ENCODE measurements at places on chromosomes 6 and 20. TPM values are rescaled to one million over a fixed set of nuclear protein-coding genes. Genes with fewer than 3 reads are reported as not detected.

SAPCD1 gene
- 2.1 TPM for polyA plus RNA-seq

PGC gene
- not detected for polyA plus RNA-seq

RBPJL gene
- not detected for polyA plus RNA-seq

OLIG3 gene
- polyA plus RNA-seq, result not detected

MCM9 gene
- 7.0 TPM for polyA plus RNA-seq

TSPO2 gene
- polyA plus RNA-seq, result not detected

DNA sequence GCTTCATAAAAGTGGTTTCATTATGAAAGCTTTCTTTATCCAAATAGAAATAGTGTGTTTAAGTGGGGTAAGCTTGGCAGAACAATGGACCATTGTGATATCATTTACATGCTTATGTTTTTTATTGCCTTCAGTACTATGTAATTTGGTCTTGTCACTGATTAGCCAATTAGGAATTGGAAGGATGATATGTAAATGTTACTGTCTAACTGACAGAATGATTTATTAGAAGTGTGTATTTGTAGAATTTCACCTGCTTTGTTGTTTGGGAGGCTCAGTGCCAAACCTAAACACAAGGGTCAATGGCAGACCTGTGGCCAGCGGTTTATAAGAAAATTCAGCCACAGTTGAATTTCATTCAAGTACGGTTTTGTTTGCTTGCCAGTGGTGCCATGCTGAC lies 39.0 kb downstream of the AIG1 start:
- DNase-seq, result no peak

DNA sequence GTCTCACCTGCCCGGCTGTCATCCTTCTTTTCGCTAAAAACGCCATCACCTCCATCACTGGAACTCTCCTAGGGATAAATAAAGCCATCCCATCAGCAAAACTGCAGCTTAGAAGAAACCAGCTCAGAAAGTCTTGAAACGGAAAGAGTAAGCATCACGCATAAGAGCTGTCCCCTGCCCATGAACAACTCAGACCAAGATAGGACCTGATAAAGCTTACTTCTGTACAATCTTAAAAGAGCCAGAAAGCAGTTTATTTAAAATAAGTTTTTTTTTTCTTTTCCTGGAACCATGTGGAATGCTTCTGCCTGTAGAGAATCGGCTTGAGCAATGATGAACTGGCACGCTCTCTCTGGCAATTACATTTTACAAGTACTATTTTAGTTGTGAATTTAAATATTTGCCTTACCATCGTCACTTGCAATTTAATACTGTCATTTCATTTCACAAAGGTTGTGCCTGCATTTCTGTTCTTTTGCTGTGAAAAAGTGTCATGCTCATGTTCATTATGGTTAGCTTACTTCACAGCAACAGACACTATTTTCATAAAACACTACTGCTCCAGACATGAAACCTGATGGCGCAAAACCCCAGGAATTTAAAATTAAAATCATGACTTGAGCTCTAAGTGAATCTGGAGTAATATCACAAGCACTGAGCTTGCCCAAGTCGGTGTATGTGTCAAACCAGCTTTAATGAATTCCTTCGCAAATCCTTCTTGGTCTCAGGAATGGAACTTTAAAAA lies 59.6 kb upstream of the EMILIN3 start:
- no peak for DNase-seq

DNA sequence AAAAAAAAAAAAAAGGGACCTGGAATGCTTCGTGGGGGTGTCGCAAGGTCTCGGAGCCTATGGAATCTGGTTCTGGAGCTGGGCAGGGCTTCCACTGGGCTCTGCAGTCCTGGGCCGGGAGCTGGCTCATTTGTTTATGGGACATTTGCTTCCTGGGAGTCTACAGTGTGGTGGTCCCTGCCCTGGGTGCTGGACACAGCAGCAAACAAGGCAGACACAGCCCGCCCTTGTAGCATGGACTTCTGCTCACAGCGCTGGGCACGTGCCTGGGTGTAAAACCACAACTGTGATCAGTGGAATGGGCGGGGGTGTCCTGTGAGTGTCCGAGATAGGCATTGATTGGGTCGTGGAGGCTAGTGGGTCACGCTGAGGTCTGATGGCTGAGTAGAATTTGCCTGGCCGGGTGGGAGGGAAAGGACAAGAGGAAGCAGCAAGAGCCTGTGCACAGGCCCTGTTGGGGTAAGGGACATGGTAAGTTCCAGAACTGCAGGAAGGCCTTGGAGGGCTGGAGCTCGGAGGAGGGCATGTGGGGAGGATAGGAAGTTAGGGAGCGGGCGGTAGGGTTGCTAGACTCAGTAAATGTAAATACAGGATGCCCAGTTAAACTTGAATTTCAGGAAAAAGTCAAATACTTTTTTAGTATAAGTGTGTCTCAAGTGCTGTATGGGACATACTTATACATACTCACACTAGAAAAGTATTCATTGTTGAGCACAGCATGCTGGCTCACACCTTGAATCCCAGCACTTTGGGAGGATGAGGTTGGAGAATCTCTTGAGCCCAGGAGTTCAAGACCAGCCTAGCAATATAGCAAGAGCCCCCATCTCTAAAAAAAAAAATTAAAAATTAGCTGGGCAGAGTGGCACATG lies 61.3 kb upstream of the PMEPA1 start:
- no peak for DNase-seq

DNA sequence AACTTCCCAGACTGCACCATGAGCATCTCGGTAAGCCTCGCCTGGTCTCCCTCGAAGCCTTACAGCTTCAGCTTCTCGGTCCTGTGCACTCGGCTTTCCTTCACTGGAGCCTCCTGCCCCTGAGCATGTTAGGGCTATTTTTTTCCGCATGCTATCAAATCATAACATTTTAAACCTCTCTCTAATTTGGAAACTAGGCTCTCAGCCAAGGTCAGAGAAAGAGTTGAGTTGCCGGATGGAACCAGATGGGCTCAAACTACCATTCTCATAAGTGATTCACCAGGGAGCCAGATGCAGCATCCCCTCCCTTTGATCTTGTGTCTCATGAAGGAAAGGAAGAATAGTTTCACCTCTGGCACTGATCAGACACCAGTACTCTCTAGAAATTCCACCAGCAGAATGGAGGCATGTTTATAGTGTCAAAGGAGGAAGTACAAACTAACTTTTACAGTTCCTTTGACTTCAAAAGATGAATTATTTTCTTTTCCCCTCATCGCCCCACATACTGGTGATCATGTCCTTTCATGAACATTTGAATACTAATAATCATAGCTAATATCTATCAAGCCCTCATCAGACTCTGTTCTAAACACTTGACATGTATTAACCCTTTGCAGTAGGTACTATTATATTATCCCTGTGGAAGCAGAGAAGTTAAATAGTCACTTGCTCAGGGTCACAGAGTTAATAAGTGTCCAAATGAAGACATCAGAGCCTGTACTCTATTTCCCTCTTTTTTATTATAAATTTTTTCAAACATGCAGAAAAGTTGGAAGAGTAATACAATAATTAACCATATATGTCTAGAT lies 46.7 kb downstream of the MAP1LC3A start:
- DNase-seq, result no peak

DNA sequence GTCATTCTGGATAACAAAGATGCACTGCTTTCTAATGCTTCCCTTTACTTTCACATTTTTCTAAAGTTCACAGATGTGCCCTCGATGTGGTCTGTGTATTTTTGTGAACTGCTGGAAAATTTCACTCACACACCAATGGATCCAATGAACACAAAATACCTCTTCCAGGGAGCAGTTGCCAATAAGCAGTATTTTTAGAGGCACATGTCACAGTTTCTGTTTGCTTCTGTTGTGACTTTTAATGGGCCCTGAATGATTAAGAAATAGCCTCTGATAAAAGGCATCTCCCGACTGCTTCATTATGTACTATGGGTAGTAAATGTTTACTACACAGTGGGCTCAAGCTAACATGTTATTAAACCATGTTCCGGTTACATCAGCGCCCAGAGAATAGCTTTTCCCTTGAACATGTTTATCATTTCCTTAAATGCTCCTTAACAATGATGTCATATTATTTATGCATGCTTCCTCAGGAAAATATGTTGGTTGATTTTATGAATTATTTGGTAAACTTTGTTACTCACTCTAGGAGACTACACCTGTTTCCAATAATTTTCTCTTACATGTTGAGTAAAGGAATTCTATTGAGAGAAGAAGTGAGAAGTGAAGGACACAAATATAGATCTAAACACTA lies 188.0 kb downstream of the KCNQ5 start:
- DNase-seq, result no peak

- DNase-seq, result no peak
Observed at GRCh38 chr20:59402681-59403080, 102.3 kb downstream of the EDN3 start.

DNA sequence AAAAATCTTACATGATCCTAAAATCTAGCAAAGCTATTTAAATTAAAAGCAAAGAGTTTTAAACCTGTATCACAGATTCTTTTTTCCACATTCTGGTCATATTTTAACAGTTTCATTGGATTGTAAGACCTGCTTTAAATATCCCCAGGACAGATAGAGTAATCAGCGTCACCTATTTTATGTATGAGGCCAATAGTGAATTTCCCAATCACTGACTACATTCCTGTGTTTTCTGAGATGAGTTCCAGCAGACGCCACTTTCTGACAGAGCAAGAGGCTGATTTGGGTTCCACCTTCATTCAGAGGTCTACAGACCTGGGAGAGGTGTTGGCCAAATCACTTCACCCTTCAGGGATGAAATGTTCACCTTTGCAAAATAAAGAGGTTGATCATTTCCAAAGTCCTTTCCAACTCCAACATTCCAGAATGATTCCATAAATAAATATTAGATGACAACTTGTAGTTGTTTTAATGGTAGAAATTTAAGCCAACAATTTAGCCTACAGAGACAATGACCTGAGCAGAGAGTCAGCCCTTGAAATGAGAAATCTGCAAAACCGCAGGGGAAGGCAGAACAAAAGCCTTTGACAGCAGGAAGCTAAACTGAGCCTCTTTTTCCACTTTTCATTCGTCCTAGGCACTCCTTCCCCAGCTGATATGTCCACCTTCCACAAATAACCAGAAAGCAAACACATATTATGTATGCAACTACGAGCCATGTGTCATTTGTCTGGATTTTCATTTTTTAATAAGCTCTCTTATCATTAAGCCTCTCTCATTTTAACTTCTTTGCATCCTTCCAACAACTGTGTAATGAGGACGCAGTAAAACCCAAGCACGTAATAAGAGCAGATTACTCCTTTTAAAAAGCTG lies 105.2 kb downstream of the TFAP2A start:
- DNase-seq, result no peak

DNA sequence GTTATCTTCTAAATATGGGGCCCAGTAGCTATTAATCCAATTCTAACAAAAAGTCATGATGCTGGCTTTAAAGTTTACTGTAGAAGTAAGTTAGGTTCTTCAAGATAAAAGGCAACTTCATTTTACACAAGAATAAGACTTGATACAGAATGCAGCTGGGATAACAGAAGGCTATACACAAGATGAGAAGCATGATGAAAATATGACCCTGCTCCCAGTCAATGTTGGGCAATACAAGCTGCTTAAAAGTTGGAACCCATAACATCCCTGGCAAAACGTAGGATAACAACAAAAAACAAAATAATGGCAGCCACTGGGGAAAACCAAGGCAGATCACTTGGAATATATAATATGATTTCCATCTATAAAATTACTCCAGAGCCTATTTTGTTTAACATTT lies 87.6 kb upstream of the RSPO3 start:
- no peak for DNase-seq

GRCh38 chr6:44542401-44543116 lies 155.1 kb downstream of the CDC5L start:
- no peak for DNase-seq

GRCh38 chr6:163577404-163577803 lies 162.9 kb downstream of the QKI start:
- DNase-seq, result no peak

- no peak for DNase-seq
Observed at GRCh38 chr6:5667737-5668136, 339.0 kb downstream of the NRN1 start.
